ENCODE measurements at places on chromosomes 1 and 21.

GRCh38 chr1:1080951-1081310 is 6.8 kb upstream of the RNF223 start:
- no peak for DNase-seq

- DNase-seq = no peak
Measured at GRCh38 chr1:52022133-52022532, 11.5 kb downstream of the KTI12 start.

DNA sequence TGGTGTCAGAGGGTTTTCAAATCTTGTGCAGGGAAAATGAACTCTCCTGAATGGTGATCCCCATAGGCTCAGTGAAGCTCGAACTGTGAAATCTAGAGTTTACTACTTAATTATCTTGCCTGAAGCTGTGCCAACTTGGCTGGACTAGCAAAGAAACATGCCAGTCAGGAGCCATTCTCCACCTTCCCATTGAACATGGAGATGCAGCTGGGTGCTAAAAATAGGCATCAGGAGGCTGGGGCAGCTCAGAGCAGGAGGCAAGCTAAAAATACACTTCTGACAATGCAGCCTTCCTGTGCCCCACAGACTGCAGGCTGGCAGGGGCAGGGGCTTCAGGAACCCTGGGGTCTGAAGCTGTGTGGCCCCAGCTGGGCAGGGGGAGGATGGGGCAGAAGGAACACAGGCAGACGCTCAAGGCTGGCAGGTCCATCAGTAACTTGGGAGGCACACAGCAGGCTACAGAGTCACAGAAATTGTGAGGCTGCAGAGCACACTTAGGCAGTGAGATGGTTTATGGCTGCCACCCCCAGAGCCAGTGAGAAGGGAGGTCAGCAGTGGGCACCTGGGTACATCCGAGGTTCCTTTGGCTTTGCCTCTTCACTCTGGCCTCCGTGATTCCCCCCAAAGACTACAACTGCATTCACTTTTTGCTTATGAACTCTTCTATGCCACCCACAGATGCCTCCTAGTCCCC is 155.4 kb upstream of the KCND3 start:
- DNase-seq = no peak

DNA sequence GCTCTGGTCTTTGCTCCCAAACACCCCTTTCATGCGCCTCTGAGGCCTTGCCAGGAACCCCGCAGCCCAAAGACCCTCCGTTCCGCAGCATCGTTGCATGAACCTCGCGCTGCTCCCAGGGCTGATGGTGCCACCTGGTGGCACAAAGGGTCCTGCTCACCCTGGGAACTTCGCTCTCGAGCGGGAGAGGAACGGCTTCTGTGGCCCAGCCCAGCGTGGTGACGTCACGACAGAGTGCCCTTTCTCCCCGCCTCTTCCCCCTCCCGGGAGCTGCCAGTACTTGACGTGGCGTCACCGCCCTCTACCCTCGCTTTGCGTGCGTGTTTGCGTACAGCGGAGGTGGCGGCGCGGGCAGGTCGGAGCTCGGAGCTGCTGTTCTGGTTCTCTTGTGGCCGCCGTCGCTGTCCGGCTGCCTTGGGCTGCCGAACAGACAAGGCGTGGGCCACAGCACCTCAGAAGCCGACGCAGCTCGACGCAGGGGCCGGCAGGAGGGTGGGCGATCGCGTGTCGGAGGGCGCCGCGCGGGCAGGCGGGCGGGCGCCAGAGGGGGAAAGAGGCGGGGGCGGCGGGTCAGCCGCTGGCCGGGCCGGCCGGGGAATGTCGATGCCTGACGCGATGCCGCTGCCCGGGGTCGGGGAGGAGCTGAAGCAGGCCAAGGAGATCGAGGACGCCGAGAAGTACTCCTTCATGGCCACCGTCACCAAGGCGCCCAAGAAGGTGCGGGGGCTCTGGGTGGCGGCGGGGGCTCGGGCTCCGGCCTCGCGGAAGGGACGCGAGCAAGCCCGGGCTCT is at the start of gene AHCYL1:
AHCYL1 (plus strand) TSS at position 310 of the 791 bp plus-strand sequence; CDS start at position 598, 288 bp downstream.
- peak; percentile 99 for DNase-seq

- DNase-seq = no peak
Measured at GRCh38 chr21:38467374-38467773, 30.9 kb downstream of the ERG start.

GRCh38 chr21:34221331-34222030 is 142.3 kb upstream of the KCNE2 start:
- DNase-seq = no peak

DNA sequence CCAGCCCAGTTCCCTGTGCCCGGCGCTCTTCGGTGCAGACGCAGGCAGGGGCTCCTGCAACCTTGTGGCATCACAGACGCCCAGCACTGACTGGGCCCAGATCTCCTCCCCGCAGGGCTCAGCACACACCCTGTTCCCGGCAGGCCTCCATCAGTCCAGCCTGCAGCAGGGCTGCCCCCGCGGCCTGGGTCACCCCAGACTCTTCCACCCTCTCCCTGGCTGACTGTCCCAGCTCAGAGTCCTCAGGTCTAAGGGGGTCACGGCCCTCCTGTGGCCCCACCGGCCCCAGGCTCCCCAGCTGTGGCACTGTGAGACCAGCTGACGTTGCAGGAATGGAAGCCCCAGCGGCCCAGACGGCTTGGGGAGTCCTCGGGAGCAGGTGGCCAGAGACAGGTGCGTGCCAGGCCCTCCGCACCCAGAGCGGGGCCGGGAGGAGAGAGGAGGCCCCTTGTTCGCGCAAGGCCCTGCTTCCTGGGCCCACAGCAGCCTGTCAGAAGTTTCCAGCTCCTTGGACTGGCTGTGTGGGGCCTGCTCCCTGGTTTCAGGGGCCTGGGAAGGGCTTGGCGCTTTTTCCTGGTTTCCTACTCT is 4.2 kb downstream of the B3GALT6 start:
- no peak for DNase-seq

DNA sequence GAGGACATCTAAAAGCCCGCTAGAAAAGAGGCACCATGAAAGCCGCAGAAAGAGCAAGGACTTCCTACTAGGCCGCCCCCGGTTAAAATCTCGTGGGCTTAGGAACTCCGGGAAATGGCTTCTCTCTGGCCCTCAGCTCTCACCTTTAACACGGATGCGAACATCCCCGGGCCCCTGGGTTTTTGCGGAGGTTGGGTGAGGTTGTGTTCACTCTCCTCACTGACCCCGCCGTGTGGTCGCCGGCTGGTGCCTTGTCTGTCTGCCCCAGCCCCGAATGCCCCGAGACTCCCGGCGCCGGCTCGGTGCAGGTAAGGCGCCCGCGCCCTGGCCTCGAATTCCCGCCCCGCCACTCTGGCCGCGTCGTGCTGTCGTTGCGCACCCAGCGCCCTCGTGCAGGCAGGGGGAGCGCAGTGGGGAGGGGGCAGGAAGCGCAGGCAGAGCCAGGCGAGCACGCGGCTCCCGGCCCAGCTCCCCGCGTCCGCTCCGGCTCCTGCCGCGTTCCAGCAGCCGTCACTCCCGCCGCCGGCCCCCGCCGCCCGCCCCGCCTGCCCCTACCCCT is at the start of gene SHISAL2A:
SHISAL2A (plus strand) TSS at position 437 of the 559 bp plus-strand sequence. CDS start 326 bp downstream, outside the sequence.
- peak; percentile 22 for DNase-seq

GRCh38 chr1:206010060-206010459 is 6.9 kb upstream of the RAB7B start:
- DNase-seq = no peak

DNA sequence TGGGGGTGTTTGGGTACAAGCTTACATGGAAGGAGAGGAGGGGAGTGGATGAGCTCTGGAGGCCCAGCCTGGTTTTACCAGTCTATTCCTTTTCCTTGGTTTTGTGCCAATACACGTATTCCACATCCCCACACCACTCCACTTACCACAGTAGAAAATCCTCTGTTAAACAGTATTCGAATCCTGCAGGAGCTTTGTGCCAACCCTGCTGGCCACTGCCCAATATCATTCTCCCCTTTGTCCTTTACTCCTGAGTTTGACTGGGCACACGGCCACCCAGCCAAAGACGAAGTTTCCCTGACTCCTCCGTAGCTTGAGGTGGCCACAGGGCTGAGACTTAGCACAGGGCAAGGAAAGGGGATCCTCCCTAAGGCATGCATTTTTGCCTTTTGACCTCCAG is 61.6 kb downstream of the TMCO4 start:
- no peak for DNase-seq

DNA sequence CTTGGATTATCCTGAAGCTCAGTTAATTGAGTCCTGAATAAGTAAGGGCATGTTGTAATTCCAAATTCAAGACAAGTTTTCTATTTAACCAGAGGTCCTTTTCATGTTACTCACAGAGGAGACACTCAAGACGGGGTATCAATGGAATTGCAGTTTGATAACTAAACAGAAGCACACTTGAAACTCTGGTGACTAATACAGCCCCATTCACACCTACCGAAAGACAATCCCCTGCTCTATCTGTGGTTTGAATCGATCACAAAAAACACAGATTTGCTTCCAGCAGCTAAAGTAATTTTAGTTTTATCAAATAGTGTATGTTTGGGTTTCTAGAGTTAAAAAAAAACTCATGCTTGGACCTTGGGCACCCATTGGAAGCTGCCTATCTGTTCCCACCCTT is 60.4 kb downstream of the TEX35 start:
- no peak for DNase-seq

DNA sequence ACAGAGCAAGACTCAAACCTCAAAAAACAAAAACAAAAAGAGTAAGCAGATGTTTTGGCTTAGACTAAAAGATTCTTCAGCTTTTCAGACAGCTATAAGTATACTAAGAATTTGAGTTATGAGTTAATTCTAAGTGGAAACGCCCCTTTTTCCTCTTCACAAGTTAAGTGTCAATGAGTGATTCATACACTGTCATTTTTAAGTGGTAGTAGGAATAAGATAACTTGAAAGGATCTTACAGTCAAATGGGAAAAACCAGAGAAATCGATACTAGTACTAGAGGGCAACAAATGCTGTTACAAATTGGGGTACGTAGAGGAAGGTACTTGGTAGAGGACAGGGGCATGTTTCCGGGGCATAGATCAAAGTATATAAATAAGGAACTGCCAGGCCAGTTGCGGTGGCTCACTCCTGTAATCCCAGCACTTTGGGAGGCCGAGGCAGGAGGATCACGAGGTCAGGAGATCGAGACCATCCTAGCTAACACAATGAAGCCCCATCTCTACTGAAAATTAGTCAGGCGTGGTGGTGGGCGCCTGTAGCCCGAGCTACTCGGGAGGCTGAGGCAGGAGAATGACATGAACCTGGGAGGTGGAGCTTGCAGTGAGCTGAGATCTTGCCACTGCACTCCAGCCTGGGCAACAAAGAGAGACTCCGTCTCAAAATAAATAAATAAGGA is 7.4 kb downstream of the H3-3A start:
- no peak for DNase-seq

DNA sequence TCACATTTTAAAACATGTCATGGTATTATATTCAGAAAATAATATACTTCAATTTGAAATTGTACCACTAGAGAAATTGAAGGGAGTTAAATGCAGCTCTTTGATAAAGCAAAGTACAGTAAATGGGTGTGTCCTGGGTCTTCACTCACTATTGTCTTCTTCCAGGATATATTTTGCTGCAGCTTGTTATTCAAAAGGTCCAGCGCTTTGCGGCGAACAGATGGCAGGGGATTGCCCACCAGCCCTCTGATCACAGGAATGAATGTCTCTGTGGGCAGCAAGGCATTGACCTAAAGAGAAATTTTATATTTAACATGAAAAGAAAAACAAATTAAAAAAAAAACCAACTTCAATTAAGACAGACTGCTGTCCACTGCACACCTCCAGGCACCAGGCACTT is 35.1 kb downstream of the LGALS8 start:
- no peak for DNase-seq

GRCh38 chr1:46611691-46612221 is 4.9 kb downstream of the MOB3C start:
- DNase-seq = no peak

GRCh38 chr1:116379674-116380498 is 6.8 kb downstream of the ATP1A1 start:
- no peak for DNase-seq

- DNase-seq = no peak
Measured at GRCh38 chr1:173418107-173418985, 58.8 kb upstream of the PRDX6 start.

GRCh38 chr1:205447457-205448341 is 8.1 kb downstream of the BLACAT1 start:
- no peak for DNase-seq

DNA sequence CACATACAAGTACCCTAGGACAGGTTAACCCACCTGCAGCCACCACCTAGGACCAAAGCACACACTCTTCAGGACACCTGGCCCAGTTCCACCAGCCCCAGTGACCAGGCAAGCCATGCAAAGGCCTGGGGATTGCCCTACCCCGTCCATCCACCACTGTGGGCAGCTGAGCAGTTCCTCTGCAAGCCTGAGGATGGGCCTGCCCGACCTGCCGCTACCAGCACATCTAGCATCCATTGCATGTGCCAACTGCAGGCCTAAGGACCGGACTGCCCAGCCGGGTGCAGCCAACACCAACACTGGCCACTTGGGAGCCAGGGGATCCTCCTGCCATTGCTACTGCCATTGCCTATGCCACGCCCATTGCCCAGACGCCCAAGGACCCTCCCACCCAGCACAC is 558.3 kb downstream of the SMYD3 start:
- no peak for DNase-seq

- DNase-seq = no peak
Measured at GRCh38 chr1:220884109-220884980, 5.1 kb downstream of the HLX start.

GRCh38 chr1:66048011-66048410 is 255.3 kb downstream of the PDE4B start:
- DNase-seq = no peak

DNA sequence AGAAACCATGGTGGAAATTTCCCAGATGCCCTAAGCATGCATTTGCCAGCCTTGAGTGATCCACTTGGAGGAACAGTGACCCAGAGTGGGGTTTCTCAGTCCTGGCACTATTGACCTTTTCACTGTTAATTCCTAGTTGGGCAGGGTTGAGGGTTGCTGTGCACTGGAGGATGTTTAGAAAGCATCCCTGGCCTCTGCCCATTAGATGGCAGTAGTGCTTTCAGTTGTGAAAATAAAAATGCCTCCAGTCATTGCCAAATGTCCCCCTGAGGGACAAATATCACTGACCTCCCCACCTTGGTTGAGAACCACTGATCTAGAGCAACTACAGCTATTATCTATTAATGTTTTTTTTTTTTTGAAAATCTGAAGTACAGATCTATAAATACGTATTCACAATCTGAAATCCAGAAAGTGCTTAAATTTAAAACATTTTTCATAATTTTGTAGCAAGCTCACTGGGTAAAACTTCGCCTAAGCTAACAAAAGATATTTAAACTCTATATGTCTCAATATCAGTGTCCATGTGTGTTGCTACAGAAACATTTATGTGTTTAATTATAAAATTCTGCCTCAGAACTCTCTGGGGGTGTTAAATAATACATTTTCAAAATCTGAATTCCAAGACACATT is 27.3 kb downstream of the F3 start:
- no peak for DNase-seq

- no peak for DNase-seq
Measured at GRCh38 chr1:82695443-82695842, 894.7 kb downstream of the ADGRL2 start.

DNA sequence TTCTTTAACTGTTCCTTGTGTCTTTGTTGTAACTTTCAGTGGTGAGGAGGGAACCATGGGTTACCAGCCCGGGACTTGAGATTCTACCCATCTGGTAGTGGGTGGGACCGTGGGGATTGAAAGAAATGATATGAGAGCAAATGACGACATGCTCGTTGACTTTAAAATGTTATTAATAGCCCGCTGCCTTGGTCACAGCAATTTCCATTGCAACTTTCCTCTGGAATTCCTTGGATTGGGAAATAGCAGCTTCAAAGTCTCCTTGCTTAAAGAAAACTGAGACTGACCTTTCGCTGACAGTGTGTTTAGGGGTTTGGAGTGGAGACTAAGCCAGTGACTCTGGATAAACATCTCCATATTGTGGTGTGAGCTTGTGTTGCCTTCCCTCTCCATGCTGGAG is 44.2 kb upstream of the MARK1 start:
- DNase-seq = no peak

All from stimulated activated CD8-positive, alpha-beta memory T cell treated with anti-CD3 and anti-CD28 coated beads, Interleukin-7, amount 100 ng/mL, for 1 hour (primary cell).